Body of pancreas (tissue), 4 donors: ENCODE measurements at places on chromosomes 12 and 14. TPM values are rescaled to one million over a fixed set of nuclear protein-coding genes. Genes with fewer than 3 reads are reported as not detected.

- peaks cover 23% of the 10 kb centered on the region for H3K4me1 ChIP-seq
- no peak overlapping the region for H3K27ac ChIP-seq
- peaks cover 3% of the 10 kb centered on the region for H3K27me3 ChIP-seq
- no peaks in the 10 kb centered on the region for H3K36me3 ChIP-seq
- DNase-seq = no peak
Measured at GRCh38 chr14:104120281-104120741, 18.1 kb upstream of the KIF26A start.

DNA sequence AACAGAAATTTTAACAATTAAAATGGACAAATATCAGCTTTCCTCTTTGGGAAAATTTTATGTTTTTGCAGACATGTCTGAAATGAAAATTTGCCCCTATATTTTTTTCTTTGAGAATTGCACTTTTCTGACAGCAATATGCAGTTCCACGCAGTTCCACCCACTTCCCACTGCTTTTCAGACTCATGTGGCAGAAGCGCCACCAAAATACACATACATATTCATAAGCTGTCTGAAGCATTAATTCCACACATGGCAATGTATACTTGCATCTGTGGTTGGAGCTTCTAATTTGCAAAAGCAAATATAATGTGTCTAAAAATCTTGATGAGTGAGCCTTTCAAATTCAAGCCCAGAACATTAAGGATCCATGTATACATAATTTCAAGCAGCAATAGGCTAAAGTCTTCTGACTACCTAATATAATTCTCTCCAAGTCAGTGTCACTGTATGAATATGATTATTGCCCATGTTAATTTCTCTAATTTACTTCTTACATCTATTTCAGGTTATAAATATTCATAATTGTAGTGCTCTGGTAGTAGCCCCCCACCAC lies 129.5 kb downstream of the PRKD1 start:
- no peaks in the 10 kb centered on the region for H3K27me3 ChIP-seq
- no peaks in the 10 kb centered on the region for H3K36me3 ChIP-seq
- no peak overlapping the region for H3K4me3 ChIP-seq
- no peak for DNase-seq
- no peaks in the 10 kb centered on the region for H3K4me1 ChIP-seq

DNA sequence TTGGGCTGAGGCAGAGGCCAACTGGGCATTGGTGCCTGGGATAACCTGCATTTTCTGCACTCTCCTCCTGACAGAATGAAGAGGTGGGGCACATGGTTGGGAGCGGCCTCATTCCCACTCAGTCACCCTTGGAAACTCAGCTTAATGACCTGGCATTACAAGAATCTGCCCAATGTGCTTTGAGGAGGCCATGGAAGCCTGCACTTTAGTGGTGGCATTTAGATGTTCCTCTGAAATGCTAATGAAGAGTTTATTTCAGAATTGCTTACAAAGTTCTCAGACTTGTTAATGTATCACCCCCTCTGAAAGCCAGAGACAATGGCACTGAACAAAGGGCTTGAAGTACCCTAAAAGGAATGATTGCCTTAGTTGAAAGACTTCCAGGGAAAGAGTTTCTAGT lies 71.4 kb upstream of the PARP11 start:
- no peak for DNase-seq
- no peaks in the 10 kb centered on the region for H3K36me3 ChIP-seq
- no peak overlapping the region for H3K27ac ChIP-seq

DNA sequence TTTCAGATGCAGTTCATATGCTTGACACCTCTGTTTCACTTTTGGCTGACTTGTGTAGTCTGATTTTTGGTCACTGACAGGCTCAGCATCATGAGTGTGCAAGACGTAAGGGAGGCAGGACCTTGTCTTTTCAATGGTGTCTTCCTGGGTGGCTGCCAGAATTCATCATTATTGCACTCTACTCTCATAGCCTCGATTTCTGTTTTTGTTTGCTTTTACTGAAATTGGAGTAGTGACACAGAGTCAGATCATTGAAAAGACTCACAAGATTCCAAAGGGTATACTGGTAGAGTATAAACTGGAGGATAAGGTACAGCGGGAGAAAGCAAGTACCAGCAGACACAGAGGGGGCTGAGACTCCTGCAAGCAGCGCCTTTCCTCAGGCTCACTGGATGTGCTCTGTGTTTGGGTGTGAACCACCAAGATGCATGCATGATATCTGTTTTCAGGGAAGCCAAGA lies 126.3 kb upstream of the FGD4 start:
- no peaks in the 10 kb centered on the region for H3K36me3 ChIP-seq
- DNase-seq = no peak
- no peak overlapping the region for H3K4me3 ChIP-seq
- no peaks in the 10 kb centered on the region for H3K27me3 ChIP-seq
- H3K4me1 ChIP-seq = peaks cover 10% of the 10 kb centered on the region

DNA sequence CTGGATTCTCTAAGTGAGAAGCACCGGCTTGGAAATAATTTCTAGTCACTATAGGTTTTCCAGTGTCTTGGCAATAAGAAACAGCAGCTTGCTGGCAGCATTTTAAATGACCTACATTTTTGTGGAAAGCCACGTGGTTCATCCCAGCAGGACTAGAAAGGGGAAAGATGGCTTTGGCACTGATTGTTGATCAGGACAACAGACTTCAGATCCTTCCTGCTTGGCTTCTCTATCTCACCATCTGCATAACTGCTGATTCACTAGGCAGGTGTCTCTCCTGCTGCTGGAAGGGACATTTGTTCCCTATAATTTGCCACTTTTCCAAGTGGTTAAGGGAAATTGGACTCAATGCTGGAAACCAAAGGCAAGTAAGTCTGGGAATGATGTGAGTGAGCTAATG lies 131.0 kb downstream of the TTC8 start:
- no peak overlapping the region for H3K4me3 ChIP-seq
- no peaks in the 10 kb centered on the region for H3K36me3 ChIP-seq
- H3K27ac ChIP-seq = no peak overlapping the region

DNA sequence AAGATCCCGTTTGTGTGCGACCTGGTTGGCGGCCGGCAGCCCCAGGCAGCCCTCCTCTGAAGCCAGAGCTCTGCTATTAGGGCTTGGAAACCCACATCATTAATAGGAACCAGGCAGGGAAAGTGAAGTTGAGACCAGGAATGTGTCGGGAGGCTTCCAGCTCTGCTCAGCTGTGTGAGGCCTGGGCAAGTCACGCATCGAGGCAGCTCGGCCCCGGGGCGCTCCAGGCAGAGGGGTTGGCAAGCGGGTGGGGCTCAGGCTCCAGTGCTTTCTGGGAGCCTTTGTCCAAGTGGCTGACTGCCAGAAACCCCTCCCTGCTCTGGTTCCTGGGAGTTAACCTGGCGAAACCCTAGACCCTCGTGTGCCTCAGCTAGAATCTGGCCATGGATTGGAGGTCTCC lies 1151.7 kb downstream of the VRK1 start:
- no peaks in the 10 kb centered on the region for H3K4me1 ChIP-seq
- H3K27me3 ChIP-seq = no peaks in the 10 kb centered on the region
- H3K36me3 ChIP-seq = no peaks in the 10 kb centered on the region
- no peak overlapping the region for H3K4me3 ChIP-seq
- no peak overlapping the region for H3K27ac ChIP-seq

DNA sequence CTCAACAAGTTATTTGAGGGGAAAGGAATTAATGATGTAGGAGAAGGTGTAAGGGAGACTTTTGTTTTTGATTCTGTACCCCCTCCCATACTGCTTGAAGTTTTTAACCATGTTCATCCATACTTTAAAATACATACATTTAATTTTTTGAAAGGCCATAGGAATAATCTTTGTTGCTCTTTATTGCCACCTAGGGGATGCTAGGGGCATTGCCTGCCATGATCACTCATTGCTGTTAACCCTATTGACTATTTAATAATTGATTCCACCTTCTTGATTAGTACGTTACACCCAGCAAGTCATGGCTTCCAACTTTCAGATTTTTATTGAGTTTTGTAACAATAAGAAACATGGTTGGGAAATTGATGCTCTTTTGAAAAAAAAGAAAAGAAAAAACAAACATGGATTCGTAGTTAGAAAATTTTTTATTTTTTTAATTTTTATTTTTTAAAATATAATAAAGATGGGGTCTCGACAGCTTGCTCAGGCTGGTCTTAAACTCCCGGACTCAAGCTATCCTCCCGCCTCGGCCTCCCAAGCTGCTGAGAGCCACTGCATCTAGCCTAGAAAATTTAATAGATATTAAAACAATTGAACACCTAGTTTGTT lies 8.5 kb upstream of the PRKAB1 start:
- no peak overlapping the region for H3K27ac ChIP-seq
- DNase-seq = peak; percentile 32
- no peaks in the 10 kb centered on the region for H3K27me3 ChIP-seq
- no peaks in the 10 kb centered on the region for H3K36me3 ChIP-seq
- no peak overlapping the region for H3K4me3 ChIP-seq

DNA sequence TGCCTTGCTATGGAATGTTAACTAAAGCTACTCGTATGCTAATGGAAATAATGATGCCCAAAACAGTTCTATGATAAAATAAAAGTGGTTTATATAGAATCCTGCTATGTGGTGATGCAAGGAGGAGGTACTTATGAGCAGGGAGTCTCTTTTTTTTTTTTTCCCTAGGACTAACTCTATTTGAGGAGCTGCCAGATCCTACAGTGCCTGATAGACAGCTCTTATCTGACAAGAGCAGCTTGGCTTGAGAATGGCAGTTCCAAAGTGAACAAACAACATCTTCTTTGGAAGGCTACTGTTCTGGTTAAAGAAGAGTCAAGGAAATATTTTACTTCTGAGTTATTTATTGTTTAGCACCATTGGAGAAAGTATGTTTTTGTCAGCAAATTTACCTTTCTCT lies 10.2 kb upstream of the ACSM4 start:
- no peaks in the 10 kb centered on the region for H3K36me3 ChIP-seq
- no peak overlapping the region for H3K27ac ChIP-seq

GRCh38 chr12:127238107-127238506 lies 1028.9 kb upstream of the TMEM132C start:
- H3K4me1 ChIP-seq = no peaks in the 10 kb centered on the region
- H3K4me3 ChIP-seq = no peak overlapping the region
- H3K36me3 ChIP-seq = no peaks in the 10 kb centered on the region

Gene OR11H6
- total RNA-seq = not detected

Gene AKAP3
- total RNA-seq = 8.2 TPM

Gene BDKRB2
- 11.4 TPM for total RNA-seq

Gene SDS
- total RNA-seq = 0.52 TPM
